ENCODE measurements at places on chromosomes 5 and 9.

DNA sequence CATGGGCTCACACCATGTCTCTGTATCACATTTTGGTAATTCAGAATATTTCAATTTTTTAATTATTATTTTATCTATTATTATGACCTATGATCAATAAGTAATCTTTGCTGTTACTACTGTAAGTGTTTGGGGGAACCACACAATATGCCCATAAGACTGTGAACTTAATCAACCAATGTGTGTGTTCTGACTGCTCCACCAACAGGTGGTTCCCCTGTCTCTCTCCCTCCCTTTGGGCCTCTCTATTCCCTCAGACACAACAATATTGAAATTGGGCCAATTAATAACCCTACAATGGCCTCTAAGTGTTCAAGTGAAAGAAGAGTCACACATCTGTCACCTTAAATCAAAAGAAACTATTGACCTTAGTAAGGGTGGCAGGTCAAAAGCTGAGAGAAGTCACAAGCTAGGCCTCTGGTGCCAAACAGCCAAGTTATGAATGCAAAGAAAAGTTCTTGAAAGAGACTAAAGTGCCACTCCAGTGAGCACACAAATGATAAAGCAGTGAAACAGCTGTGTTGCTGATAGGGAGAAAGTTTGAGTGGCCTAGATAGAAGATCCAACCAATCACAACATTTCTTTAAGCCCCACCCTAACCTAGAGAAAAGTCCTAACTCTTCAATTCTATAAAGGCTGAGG, 88.7 kb downstream of the DEPDC1B start:
- DNase-seq: no peak

DNA sequence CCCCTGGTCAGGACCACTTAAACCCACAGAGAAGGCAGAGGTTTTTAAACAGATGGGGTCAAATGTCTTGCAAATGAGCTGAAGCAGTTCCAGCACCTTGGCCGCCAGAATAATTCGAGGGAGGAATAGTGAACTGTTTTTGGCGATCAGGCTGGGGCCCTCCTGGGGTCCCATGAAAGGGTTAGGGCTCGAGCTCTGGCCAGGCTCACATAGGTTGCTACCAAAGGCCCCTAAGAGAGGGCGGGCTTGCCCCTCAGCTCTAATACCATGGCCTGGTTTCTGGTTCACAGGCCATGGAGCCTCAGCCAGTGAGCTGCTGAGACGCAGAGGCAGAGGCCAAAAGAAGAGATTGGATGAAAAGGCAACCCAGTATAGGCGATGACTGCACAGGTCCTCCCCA, 74.8 kb upstream of the UBTD2 start:
- DNase-seq: no peak

DNA sequence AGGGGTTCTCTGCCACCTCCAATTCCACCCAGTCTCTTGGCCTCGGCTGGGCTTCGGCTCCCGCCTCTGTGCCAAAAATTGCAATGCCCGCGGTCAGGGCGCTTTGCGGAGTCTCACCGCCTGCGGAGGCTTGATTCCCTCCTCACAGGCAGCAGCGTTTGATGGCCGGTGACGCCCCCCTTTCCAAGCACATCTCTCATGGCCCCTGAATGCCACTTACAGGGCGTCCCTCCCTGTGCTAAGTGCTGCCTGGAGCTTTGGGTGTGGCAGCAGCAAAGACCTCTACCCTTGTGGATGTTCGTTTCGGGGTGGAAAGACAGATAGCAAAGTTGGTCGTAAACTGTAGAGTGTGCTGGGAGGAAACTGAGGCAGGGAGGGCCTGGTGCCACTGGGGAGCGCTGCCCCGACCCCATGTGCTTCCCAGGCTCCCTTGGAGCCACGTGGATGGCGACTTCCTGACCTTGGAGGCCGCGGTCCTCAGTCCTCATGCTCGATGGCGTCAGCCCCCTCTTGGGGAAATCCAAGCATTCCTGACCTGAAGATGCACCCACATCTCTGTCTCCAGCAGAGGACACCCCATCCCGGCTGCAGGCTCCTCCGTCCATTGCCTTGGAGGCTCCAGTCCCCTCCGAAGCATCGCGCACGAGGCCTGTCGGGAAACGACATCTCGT, 249.2 kb upstream of the IRX4 start:
- DNase-seq: no peak

DNA sequence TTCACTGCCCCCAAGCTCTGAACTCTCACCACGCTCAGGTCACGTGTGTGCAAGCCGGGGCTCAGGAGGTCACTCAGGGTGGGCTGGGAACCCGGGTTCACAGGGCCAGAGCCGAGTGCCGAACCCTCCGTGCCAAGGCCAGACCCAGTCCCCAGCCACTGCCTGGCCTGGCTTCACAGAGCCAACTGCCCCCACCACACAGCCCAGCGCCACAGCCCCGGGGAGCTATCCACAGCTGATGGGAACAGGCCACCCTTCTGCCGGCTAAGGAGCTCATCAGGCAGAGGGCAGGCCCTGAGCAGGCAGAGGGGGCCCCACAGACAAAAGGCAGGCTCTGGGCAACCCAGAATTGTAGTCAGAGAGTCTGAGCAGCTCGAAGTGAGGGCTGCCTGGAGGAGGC, 117.0 kb downstream of the VAV2 start:
- DNase-seq: no peak

DNA sequence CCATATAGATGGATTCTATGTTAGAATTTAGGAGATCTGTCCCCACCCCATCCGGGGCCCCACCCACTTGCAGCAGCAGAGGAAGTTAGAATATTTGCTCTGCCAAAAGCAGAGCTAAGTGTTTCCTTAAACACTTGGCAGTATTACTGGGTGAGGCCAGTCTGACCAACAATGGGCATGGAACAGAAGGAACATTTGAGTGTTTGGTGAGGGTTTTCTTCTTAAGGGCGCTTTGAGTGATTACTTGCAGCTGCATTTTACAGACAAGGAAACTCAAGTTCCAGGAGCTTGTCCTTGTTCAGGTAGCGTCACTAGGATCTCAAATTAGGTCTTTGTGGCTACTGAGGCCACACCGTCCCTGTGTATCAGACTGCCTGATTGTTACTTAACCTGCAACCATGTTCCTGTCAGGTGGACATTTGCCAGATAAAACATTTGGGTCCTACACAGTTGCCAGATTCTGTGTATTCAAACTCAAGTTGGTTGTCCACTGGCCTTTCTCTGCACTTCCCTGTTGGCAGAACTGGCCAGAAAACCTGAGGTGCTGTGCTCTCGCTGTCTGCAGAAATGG, 59.3 kb downstream of the SLC46A2 start:
- DNase-seq: no peak

DNA sequence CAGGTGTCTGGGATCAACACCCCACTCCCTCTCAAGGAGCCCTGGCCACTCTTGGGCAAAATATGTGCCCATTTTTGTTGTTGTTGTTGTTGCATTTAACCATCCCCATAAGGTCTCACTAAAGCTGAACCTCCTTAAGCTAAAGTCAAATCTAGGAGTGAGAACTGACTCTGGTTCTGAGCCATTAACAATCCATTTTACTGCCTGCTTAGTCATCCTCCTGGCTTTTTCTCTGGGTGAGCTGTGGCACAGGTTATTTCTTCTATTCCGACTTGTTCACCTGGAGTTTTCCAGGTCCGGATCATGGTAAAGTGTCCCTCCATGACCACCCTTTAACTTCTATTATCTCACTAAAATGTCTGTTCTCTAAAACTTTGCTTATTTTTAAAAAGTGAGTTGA, 85.2 kb downstream of the CAMK4 start:
- no peak for DNase-seq
